ENCODE measurements at places on chromosomes 1 and 21. TPM values are rescaled to one million over a fixed set of nuclear protein-coding genes. Genes with fewer than 3 reads are reported as not detected.

DNA sequence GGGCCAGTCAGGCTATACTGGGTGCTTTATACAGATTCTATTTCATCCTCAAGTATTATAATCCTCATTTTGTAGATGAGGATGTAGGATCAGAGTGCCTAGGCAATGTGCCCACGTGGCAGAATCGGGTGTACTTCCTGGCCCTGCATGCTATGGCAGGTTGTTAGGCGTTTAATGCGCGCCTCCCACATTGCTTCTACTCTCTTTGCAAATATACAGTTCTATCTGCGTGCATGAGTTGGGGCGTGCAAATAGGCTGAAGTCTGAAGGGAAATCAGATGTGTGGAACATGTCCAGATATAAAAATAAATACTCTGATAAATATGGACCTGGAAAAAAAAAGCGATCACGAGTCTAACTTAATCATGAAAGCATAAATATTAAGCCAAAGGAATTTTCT is 194.7 kb upstream of the FMN2 start:
- no peaks in the 10 kb centered on the region for H3K27me3 ChIP-seq
- no peak for DNase-seq
- H3K4me3 ChIP-seq, result no peak overlapping the region
- H3K36me3 ChIP-seq, result no peaks in the 10 kb centered on the region
- H3K27ac ChIP-seq, result no peak overlapping the region
- H3K4me1 ChIP-seq, result no peaks in the 10 kb centered on the region

DNA sequence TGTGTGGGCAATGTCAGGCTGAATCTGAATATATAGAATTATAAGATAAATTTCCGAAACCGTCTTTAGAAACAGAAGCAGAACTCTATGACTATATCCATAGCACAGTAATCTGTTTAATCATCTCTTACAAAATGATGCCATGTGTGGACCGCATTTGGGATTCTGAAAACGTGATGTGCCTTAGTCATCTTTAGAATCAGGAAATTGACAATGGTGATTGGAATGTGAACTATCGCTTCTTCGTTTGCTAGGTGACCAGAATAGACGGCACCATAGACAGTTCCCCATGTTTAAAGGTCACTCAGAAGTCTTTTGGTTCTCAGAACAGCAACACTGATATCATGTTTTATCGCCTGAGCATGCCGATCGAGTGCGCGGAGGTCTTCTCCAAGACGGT is 300.3 kb downstream of the ZP4 start:
- no peak overlapping the region for H3K27ac ChIP-seq
- no peaks in the 10 kb centered on the region for H3K4me1 ChIP-seq

- H3K36me3 ChIP-seq, result peaks cover 2% of the 10 kb centered on the region
- H3K4me1 ChIP-seq, result peaks cover 8% of the 10 kb centered on the region
- DNase-seq, result no peak
- H3K4me3 ChIP-seq, result no peak overlapping the region
Measured at GRCh38 chr1:42674214-42674613, 8.0 kb upstream of the YBX1 start.

DNA sequence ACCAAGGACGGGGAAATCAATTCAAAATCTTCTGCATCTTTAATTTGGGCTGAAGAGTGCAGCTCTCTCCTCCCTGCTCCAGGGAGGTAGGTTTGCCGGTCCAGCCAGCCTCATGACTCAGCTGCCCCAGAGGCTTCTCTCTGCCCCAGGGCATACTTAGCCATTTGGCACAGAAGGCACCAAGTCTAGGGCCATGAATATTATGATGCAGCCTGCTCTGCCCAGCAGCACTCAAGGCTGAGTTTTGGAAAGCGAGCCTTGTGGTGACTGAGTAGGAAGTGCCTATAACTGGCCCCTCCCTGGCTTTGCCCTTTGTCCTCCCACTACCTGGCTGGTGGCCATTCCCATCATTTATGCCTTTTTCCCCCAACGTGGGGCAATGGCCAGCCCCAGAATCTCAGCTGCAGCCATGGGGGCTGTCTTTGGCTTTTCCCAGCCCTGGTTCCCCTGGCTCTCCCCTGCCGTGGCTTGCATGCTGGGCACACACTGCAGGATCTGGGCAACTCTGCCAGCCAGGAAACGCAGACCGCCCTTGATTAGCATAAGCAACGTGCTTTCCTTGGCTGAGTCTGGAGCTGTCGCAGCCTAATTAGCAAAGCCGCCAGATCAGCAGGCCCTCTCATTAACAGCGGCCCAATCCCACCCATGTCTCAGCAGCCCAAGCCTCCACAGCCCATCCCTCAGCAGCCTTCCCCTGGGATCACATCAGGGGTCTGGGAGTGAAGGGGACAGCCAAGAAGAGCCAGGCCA is 258.6 kb upstream of the TMEM51 start:
- no peaks in the 10 kb centered on the region for H3K36me3 ChIP-seq
- no peak overlapping the region for H3K4me3 ChIP-seq
- H3K4me1 ChIP-seq, result no peaks in the 10 kb centered on the region
- H3K27ac ChIP-seq, result no peak overlapping the region
- DNase-seq, result no peak

GRCh38 chr21:32993894-32994293 is 31.8 kb upstream of the OLIG2 start:
- no peak overlapping the region for H3K4me3 ChIP-seq
- DNase-seq, result no peak
- H3K4me1 ChIP-seq, result no peaks in the 10 kb centered on the region
- no peaks in the 10 kb centered on the region for H3K36me3 ChIP-seq
- H3K27ac ChIP-seq, result no peak overlapping the region
- H3K27me3 ChIP-seq, result peaks cover 27% of the 10 kb centered on the region

The TMEM240 gene
- 1.2 TPM for total RNA-seq

The LRRIQ3 gene
- total RNA-seq, result 0.19 TPM

The LEPR gene
- total RNA-seq, result 7.8 TPM

The OR2AK2 gene
- total RNA-seq, result not detected

Data from psoas muscle (tissue), 8 donors.